Skeletal muscle cell (primary cell): ENCODE measurements at places on chromosomes 12 and 14.

GRCh38 chr14:101654051-101654450 lies 92.8 kb downstream of the DIO3 start:
- DNase-seq = no peak

DNA sequence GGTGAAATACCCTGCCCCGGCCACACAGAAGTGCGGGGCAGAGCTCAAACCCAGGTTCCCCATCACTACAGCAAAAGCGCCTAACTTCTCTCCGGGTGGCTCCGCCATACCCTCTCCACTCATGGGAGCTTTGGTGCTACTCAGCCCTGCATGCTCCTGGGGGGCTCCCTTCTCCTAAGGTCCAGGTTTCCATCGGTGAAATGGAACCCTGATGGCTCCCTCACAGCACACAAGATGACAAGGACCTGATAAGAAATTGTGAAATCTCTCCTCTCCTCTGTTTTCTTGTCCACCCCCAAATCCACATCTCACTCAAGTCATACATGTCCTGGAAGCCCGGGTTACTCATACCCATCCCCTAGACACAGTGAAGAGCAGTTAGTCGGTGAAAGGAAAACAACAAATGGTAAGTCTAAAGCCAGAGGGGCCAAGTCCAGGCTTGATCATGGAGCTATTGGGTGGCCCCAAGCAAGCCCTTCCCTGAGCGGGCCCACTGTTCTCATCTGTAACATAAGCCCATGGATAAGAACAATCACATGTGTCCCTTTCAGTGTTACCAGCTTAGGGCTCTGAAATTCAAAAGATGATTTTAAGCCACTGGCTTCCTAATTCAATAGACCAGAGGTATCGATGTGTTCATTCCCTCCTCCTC lies 317.5 kb downstream of the BCL11B start:
- no peak for DNase-seq

DNA sequence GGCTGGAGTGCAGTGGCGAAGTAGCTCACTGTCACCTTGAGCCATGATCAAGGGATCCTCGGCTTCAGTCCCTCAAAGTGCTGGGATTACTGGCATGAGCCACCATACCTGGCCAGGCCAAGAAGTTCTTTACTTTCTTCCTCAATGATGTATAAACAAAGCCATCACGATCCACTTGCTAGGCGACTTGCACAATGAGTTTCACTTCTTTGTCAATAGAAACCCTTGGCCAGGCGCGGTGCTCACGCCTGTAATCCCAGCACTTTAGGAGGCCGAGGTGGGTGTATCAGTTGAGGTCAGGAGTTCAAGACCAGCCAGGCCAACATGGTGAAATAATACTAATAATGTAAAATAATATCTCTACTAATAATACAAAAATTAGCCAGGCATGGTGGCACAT lies 14.4 kb upstream of the SPSB2 start:
- DNase-seq = no peak

DNA sequence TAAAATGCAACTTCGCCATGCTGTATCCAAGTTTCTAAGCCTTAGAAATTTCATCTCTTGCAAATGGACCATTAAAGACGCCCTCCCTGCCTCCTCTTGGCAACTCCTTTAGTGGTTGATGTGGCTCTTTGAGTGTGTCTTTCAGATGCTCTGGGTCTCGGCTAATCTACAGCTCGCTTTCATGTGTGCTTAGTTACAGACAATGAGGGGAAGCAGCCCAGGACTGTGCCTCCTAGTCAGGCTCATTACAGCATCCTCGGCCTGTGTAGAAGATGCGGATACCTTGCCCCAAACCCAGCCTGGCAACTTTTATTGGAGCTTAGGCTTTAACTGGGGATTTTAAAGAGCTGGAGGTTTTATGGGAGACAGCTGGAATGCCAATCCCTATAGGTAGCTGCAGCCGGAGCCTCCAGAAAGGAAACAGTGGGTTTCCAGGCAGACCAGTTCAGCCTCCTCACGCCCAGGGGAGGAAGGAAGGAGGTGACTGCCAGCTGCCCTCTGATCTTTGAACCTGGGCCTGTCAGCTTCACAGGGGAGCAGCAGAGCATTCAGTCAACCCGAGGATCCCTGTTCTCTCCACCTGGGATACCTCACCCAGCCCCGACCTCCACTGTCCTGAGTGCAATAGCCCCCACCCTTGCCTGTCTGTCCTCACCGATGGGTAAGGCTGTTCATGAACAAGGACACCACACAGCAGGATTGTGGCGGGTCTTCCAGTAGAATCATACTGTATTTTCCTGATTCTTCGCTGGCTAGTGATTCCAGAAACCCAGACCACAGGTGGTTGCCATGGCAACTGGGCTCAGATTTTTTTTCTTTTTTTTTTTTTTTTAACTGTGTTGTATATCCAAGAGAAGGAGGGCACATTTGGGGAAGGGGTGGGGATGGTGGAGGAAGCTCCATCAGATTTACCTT lies 638.5 kb downstream of the MED13L start:
- no peak for DNase-seq

DNA sequence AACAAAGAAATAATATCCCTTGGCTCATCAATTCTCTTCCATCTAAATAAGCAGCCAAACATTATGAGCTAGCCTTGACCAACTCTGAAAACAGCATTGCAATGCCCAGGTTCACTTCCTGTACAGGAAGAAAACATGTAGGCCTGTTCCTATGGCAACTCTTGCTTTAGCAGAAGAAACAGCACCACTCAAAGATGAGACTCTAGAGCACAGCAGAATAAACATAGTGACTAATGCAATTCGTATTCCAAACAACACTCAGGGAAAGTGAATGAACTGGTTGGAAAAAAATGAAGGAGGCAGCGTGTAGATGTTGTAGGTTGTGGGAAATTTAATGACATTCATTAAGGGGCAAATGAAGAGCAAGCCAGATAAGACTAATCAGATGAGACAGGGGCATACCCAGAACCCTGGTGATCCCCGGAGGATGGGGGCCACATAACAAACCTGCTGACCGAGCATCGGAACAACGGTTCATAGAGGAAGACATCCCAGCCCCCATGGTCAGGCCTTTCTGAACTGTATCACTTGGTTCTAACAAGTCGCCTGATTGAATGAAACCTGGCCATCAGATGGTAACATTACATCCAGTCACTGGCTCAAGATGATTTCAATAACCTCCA lies 9.0 kb downstream of the ARHGDIB start:
- peak; percentile 87 for DNase-seq

- DNase-seq = peak; percentile 28
Observed at GRCh38 chr12:100793182-100793581, 1.4 kb upstream of the ANO4 start.

GRCh38 chr12:94143438-94143837 lies 4.9 kb upstream of the PLXNC1 start:
- DNase-seq = no peak

DNA sequence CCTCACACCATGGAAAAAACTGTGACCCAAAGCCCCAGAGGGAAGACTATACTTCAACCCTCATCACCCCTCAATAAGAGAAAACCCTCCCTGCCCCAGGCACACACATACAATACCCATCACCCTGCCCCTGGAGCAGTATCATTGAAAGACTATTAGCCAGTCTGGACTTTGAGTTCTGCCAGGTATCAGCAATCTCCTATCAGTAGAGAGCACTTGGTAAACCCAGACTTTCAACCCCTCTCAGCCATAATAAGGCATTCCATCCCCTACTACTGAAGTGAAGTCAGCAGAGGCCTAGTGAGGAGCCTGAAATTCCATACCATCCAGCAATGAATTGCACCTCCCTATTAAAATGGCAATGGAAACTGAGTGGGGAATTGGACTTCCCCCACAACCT lies 16.4 kb upstream of the PRKD1 start:
- no peak for DNase-seq

DNA sequence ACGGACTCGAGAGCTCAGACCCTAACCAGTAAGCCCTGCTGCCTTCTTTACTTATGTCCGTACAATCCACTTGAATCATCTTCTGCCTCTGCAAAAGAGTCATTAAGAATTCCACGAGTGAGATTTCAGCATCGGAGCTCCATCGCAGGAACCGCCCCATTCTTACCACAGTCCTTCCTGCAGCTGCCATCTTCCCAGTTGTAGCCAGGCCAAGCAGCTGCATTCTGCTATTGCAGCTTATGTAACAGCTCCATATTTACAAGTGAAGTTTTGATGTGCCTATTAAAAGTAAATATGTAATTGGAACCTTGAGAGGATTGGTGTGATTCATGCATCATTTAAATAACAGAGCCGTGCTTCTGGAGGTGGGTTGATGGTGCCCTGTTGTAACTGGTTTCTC lies 157.4 kb downstream of the KICS2 start:
- DNase-seq = no peak

DNA sequence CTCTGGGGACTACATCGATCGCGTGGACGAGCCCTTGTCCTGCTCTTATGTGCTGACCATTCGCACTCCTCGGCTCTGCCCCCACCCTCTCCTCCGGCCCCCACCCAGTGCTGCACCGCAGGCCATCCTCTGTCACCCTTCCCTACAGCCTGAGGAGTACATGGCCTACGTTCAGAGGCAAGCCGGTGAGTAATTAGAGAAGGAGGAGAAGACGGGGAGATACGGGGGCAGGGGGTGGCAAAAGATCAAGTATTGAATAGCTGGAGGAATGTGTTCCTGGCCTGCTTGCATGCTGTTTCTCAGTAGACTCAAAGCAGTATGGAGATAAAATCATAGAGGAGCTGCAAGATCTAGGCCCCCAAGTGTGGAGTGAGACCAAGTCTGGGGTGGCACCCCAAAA lies 21.9 kb downstream of the OS9 start:
- no peak for DNase-seq

- DNase-seq = peak; percentile 17
Observed at GRCh38 chr12:43147878-43148277, 404.1 kb downstream of the ADAMTS20 start.

GRCh38 chr12:120060717-120061116 lies 55.8 kb downstream of the RAB35 start:
- no peak for DNase-seq
